ENCODE measurements at places on chromosomes 4 and X. TPM values are rescaled to one million over a fixed set of nuclear protein-coding genes. Genes with fewer than 3 reads are reported as not detected.

The SSX4B gene
- total RNA-seq, result not detected

The NHSL2 gene
- 31.4 TPM for total RNA-seq

The EREG gene
- total RNA-seq, result 4.6 TPM

The ODAM gene
- not detected for total RNA-seq

The DCX gene
- total RNA-seq, result 0.13 TPM

The HPGDS gene
- total RNA-seq, result 2.1 TPM

The CPXCR1 gene
- total RNA-seq, result not detected

The BEND2 gene
- total RNA-seq, result not detected

The GPC4 gene
- total RNA-seq, result 80.8 TPM

The SLC6A8 gene
- total RNA-seq, result 41.7 TPM

The CXCL5 gene
- total RNA-seq, result 0.17 TPM

The EGFL6 gene
- 0.17 TPM for total RNA-seq

DNA sequence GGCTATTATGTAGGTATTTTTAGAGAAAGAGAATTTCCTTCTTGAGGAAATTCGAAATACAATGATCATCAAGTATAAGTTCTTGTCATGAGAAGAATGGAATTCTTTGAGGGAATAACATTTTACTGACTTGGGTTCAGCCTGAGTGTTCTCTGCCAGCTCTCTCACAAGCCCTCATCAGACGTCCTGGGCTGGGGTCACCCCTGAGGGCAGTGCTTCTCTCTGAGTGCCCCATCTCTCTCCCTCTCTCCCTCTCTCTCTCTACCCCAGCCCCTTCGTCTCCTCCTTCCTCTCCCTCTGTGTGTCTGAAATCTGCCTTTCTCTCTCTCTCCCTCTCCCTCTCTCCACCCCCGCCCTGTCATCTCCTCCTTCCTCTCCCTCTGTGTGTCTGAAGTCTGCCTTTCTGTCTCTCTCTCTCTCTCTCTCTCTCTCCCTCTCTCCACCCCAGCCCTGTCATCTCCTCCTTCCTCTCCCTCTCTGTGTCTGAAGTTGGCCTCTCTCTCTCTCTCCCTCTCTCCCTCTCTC is 241.7 kb upstream of the PSAPL1 start:
- H3K36me3 ChIP-seq, result no peaks in the 10 kb centered on the region
- no peak for DNase-seq
- H3K4me1 ChIP-seq, result no peaks in the 10 kb centered on the region
- H3K27me3 ChIP-seq, result no peaks in the 10 kb centered on the region
- no peak overlapping the region for H3K4me3 ChIP-seq

- H3K4me1 ChIP-seq, result peaks cover 26% of the 10 kb centered on the region
- H3K27ac ChIP-seq, result no peak overlapping the region
- DNase-seq, result no peak
- no peaks in the 10 kb centered on the region for H3K27me3 ChIP-seq
- H3K4me3 ChIP-seq, result no peak overlapping the region
- no peaks in the 10 kb centered on the region for H3K36me3 ChIP-seq
Observed at GRCh38 chrX:69237236-69237635, 72.0 kb upstream of the PJA1 start.

GRCh38 chr4:112952313-112952700 is 97.1 kb upstream of the ANK2 start:
- DNase-seq, result no peak
- H3K27me3 ChIP-seq, result no peaks in the 10 kb centered on the region
- H3K27ac ChIP-seq, result no peak overlapping the region
- no peaks in the 10 kb centered on the region for H3K4me1 ChIP-seq

DNA sequence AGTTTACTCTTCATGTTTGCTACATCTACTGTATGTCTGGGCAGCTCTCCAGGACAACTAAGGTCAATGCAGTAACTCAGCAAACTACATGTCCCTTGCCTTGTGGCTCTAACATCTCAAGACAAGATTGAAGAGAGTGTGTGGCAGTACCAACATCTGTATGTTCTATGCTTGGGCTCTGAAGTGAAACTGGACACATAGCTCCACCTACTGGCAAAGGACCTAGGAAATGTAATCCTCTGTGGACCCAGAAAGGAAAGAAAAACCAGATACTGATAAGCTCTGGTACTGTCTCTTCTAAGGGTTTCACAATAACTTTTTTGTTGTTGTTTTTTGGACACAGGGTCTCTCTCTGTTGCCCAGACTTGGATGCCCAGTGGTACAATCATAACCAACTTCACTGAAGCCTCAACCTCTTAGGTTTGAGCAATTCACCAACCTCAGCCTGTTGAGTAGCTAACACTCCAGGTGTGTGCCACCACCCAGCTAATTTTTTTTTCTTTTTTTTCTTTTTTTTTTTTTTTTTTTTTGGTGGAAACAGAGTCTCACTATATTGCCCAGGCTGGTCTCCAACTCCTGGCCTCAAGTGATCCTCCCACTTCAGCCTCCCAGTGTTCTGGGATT is 64.1 kb downstream of the QDPR start:
- H3K27me3 ChIP-seq, result no peaks in the 10 kb centered on the region
- DNase-seq, result no peak
- no peaks in the 10 kb centered on the region for H3K4me1 ChIP-seq
- no peaks in the 10 kb centered on the region for H3K36me3 ChIP-seq
- H3K27ac ChIP-seq, result no peak overlapping the region
- no peak overlapping the region for H3K4me3 ChIP-seq

DNA sequence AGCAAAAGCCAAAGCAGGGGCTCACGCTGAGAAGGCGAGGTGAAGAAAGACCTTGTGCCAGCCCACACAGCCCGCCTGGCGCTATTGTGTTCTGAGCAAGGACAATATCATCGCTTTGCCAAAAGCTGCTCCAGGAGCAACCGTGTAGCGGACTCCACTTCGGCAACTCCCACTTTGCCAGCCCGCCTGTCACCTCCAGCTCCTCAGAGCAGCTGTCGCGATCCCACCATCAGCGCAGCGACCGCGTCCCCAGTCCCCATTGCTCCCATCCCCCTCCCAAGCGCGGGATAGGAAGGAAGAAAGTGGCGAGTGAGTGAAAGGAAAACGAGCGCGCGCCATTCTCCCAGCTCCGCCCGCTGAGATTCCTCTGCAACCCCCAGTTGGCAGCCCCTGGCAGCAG is 759 bp downstream of the ZC4H2 start:
- no peaks in the 10 kb centered on the region for H3K36me3 ChIP-seq
- no peak for DNase-seq
- H3K27ac ChIP-seq, result peak overlapping the region; percentile 70
- no peaks in the 10 kb centered on the region for H3K27me3 ChIP-seq

DNA sequence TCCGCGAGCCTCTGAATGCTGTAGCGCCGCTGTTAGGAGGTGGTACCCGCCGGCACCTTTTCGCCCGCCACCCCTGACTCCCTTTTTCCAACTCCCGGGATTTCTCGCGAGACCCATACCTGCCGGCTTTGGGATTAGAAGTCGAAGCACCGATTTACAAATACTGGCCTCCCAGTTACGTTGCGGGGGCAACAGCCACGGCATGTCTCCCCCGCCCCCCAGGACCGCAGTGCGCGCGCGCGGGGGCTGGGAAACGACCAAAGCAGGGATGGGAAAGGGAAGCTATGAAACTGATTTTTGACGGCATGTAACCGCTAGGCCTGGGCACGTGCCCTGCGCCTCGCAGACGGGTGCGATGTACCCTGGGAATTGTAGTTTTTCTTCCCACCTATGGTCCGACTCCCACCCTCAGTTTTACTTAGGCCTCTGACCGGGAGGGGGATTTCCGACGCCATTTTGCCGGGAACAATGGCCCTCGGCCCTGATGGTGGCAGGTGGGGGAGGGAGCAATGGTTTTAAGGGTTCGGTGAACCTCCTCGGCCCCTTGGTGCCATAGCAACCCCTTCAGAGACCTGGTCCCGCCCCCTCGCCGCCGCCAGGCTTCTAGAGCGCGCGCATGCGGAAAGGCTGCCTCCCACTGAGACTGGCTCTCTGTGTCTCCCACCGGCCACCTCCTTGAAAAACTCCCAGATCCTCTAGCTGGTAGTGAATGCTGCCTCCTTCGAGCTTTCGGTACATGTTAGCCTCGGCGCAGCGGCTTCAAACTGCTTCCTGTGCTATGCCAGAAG is 772 bp upstream of the WNK3 start:
- no peaks in the 10 kb centered on the region for H3K27me3 ChIP-seq
- DNase-seq, result no peak
- peaks cover 14% of the 10 kb centered on the region for H3K4me1 ChIP-seq

GRCh38 chr4:140680686-140681085 is 75.5 kb downstream of the TBC1D9 start:
- H3K4me3 ChIP-seq, result no peak overlapping the region
- no peak for DNase-seq
- H3K27me3 ChIP-seq, result no peaks in the 10 kb centered on the region
- no peak overlapping the region for H3K27ac ChIP-seq
- peaks cover 51% of the 10 kb centered on the region for H3K36me3 ChIP-seq

DNA sequence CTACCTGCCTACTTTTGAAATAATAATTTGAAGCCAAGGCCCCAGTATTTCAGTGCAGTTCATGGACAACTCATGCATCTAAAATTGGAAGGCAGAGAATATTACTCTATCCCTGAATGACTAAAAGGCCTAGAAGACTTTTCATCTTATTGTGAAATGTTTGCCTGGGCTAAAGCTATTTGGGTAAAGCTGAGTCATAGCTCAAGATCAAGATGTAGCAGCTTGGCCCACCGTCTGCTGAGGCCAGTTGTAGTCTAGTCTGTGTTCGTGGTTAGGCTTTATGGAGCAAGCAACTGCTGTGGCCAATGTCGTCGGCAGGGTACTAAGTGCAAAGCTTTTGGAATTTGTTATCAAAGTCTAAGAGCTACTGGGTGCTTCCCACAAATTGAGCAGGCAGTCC is 929.1 kb downstream of the RAB28 start:
- DNase-seq, result no peak
- H3K27me3 ChIP-seq, result no peaks in the 10 kb centered on the region
- no peak overlapping the region for H3K4me3 ChIP-seq
- H3K36me3 ChIP-seq, result no peaks in the 10 kb centered on the region
- H3K4me1 ChIP-seq, result no peaks in the 10 kb centered on the region
- H3K27ac ChIP-seq, result no peak overlapping the region

DNA sequence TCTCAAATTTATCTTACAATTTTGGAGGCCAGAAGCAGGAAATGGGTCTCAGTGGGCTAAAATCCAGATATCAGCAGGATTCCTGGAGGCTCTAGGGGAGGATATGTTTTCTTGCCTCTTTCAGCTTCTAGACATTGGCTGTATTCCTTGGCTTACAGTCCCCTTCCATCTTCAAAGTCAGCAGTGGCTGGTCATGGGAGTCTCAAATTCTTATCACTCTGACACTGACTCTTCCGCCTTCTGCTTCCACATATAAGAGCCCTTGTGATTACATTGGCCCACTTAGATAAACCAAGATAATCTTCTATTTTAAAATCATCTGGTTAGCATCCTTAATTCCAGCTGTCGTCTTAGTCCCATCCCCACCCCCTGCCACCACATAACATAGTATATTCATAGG is 113.0 kb downstream of the PCDH7 start:
- no peak for DNase-seq
- H3K36me3 ChIP-seq, result no peaks in the 10 kb centered on the region
- H3K27me3 ChIP-seq, result no peaks in the 10 kb centered on the region
- H3K4me1 ChIP-seq, result peaks cover 30% of the 10 kb centered on the region

- H3K4me1 ChIP-seq, result no peaks in the 10 kb centered on the region
- H3K27ac ChIP-seq, result no peak overlapping the region
- no peak overlapping the region for H3K4me3 ChIP-seq
- no peaks in the 10 kb centered on the region for H3K36me3 ChIP-seq
- H3K27me3 ChIP-seq, result no peaks in the 10 kb centered on the region
Observed at GRCh38 chrX:15971696-15972095, 117.1 kb upstream of the AP1S2 start.

GRCh38 chr4:124943938-124944337 is 231.4 kb upstream of the ANKRD50 start:
- H3K4me1 ChIP-seq, result peaks cover 11% of the 10 kb centered on the region
- H3K4me3 ChIP-seq, result no peak overlapping the region
- no peak for DNase-seq

- H3K27me3 ChIP-seq, result no peaks in the 10 kb centered on the region
- no peak for DNase-seq
- H3K4me3 ChIP-seq, result no peak overlapping the region
- no peak overlapping the region for H3K27ac ChIP-seq
- peaks cover 10% of the 10 kb centered on the region for H3K4me1 ChIP-seq
Observed at GRCh38 chr4:16732741-16733140, 165.7 kb downstream of the LDB2 start.
